Renal cortex interstitium (tissue), 15 donors: ENCODE measurements at places on chromosomes 2 and 18. TPM values are rescaled to one million over a fixed set of nuclear protein-coding genes. Genes with fewer than 3 reads are reported as not detected.

CHRNG gene
- 1.6 TPM for polyA plus RNA-seq

PCARE gene
- polyA plus RNA-seq: 0.62 TPM

RAB6C gene
- 0.82 TPM for polyA plus RNA-seq

NAT8 gene
- polyA plus RNA-seq: 22.6 TPM

DNA sequence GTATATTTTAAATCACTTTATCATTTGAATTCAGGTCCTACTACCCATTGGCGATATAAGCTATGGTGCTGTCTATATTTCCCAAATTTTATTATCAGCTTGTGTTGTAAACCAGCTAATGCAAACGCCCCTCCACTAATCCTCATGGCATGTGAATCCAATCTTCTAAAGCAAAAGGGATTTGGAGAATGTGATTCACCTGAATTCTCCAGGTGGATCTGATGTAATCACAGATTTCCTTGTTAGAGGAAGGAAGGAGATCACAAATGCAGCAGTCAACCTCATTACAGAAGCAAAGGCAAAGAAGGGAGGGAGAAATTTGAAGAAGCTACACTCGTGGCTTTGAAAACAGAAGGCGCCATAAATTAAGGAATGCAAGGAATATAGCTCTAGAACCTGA lies 431.1 kb upstream of the CDH19 start:
- no peak for DNase-seq

- no peak for DNase-seq
Observed at GRCh38 chr2:134713176-134713575, 5.6 kb downstream of the TMEM163 start.

DNA sequence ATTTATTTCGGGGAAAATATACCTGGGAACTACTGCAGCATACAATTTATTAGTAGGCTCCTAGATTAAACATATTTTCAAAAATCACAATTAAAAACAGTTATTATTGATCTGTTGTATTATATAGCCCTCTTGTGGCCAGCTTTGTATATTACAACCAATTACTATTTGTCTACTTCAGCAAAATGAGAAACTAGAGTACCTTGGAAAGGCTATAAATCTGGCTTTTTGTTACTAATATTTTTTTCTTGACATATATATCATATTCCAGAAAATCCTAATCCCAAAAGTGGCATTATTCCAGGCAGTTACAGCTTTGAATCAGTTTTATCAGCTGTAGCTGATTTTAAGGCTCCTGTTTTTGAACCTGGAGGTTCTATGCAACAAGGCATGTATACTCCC lies 101.2 kb downstream of the UBR3 start:
- peak; percentile 9 for DNase-seq

DNA sequence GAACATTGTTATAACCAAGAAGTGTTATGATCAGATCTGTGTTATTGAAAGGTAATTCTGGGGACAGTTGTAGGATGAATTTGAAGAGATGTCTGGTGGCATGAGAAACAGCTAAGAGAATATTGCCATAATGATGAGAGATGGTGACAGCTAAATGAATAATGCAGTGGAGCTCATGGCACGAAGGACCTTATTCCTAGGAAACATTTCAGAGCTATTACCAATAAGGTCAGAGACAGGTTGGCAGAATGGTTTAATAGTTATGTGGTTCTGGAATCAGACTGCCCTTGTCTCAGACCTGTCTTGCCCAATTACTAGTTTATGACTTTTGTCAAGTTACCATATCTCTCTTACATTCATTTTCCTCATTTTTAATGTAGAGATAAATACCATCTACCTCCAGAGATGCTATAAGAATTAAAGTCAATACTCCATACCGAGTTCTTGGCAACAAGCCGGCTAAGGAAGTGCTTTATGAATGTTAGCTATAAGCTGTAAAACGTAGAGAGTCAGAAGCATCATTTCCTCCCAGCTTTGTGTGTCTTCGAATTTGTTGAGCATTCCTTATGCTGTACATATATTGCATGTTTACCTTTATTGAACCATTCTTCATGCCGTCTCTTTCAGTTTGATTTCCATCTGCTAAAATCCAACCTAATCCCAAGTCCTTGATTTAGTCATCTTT lies 73.6 kb upstream of the COL5A2 start:
- no peak for DNase-seq

GRCh38 chr2:233062451-233062850 lies 2.3 kb downstream of the INPP5D start:
- DNase-seq: no peak

DNA sequence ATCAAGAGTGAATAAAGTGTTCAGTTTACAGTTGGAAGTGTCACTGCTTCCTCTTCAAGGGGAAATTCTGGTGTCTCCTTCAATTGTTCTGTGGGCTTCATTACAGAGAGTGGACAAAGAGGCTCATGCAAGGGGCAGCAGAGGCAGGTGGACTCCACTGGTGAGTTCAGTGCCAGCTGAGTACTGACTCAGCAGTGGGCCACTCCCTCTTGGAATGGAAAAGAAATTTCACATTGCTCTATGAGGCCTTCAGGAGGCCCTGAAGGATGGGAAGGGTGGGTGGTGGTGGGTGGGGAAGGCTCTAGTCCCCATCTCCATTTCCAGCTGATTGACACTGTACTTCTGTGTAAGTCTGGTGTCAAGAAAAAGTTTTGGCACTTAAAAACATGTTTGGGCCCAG lies 66.4 kb downstream of the PRELID3A start:
- no peak for DNase-seq

GRCh38 chr2:29192526-29192925 lies 77.3 kb downstream of the CLIP4 start:
- DNase-seq: no peak

- no peak for DNase-seq
Observed at GRCh38 chr2:168186452-168186851, 60.9 kb downstream of the STK39 start.

GRCh38 chr2:196331143-196331542 lies 159.8 kb upstream of the STK17B start:
- no peak for DNase-seq
